ENCODE measurements at places on chromosomes 7 and 10.

GRCh38 chr10:51285601-51286000, 211.3 kb downstream of the PRKG1 start:
- no peak for DNase-seq

DNA sequence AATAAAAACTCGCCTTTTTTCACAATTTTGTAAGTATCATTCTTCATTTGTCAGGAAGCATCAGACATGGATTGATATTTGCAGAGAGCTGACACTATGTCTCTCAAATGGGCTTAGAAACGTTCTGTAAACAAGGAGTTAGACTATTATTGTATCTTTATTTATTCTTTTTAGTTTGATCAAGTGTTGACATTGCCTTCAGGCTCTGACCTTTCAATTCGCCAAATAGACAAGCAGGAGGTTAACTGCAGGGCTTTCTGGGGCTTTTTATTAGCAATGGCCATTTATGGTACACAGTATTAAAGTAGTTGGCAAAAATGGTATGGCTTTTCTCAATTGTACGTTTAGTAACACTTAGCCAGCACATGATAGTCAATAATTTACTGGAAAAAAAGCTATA, 221.7 kb downstream of the ZWINT start:
- DNase-seq = no peak

GRCh38 chr10:128579280-128579865, 453.1 kb upstream of the MKI67 start:
- no peak for DNase-seq

DNA sequence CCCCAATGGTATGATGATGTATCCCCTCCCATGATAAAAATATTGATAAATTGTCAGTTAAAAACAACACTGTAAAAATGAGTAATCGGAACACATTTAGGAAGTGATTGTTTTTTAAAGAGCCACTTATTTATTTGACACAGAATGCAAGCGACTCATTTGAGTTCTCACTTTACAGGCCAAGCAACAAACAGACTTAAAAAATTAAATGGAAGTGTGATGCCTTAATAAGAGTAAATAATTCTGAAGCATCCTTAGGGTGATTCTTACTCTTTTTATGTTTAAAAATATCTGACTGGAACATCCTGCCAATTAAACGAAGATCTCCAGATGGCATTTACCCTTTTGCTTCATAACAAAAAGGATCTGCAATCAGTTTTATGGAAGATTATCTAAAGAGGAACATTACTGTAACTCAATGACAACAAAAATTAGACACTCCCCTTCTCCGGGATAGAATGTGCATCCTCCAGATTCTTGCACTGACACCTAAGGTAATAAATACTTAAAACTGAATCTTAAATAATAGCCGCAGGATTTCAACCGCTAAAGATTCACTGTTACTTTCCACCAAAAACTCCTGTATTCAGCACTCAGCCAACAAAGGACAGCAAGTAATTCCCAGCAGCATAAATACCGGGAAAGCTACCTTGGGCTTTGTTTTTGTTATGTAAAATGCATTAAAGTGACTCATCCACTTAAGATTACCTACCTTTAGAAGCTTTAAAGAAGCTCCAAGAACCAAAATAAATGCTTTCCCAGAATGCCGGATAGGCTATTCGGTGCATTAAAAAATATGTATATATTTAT, 1.7 kb downstream of the CACNA2D1 start:
- DNase-seq = no peak

- DNase-seq = no peak
These were observed 494.3 kb downstream of the PTPRN2 start for GRCh38 chr7:158093156-158093796.

DNA sequence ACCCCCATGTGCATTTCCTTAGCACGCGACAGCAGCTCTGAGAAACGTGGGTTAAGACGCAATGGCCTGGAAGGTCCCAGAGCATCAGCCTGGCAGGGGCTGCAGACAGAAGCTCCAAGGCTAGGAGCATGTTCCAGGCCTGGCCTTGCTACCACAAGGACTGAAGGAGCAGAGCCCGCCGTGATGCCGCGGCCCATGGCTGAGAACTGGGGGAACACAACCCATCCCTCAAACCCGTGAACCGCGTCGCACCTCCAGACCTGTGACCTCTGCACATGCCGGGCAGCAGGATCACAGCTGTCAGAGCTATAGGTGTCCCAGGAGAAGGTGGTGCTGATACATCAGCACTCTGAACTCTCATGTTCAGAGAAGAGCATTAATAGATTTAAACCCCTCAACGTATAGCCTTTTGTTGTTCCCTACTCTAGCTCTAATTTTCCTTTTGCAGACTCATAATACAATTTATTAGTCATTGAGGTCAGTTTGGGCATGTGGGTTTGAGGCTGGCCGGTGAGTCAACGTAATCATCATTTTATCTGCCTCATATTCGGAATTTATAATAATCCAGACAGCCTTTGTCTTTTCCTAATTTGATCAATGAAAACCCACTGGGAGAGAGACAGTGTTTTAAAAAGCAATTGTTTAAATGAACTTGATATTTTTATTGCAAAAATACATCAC, 222.5 kb upstream of the TCERG1L start:
- no peak for DNase-seq

DNA sequence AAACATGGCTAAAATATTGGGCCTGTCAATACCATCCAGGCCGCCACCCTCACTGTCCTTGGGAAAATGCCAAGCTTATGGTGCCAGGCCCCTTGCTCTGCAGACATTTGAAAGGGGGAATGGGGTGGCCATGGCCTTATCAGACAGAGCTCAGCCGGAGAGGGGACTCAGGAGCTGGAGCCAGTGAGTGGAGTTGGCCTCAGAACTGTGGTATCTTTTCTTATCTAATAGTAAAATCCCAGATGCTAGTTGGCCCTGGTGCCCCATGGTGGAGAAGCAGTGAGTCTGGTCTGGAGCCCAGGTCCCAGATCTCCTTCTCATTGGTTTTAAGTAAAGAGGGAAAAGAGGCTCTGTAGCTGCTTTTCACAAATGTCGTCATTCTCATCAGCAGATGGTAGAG, 49.6 kb upstream of the SORCS3 start:
- DNase-seq = no peak

GRCh38 chr10:70514591-70514990, 36.0 kb downstream of the PALD1 start:
- no peak for DNase-seq

GRCh38 chr7:71721742-71722141, 589.8 kb downstream of the GALNT17 start:
- no peak for DNase-seq

DNA sequence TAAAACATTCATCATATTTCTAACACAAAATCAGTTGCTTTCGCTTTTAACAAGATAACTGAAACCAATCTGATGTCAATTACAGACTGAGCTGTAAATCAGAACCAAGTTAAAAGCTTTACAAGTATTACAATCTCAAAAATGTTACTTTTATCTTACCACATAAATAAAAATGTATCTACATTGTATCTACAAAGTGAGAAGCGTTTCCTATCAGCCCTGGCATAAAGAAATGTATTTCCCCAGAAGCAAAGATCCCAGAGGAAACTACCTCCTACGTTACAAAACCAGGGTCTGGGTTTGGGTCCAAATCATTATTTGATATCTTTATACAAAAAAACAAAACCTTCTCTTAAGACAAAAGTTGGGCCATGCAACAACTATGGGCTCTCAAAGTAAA, 2.6 kb downstream of the SMURF1 start:
- DNase-seq = no peak

DNA sequence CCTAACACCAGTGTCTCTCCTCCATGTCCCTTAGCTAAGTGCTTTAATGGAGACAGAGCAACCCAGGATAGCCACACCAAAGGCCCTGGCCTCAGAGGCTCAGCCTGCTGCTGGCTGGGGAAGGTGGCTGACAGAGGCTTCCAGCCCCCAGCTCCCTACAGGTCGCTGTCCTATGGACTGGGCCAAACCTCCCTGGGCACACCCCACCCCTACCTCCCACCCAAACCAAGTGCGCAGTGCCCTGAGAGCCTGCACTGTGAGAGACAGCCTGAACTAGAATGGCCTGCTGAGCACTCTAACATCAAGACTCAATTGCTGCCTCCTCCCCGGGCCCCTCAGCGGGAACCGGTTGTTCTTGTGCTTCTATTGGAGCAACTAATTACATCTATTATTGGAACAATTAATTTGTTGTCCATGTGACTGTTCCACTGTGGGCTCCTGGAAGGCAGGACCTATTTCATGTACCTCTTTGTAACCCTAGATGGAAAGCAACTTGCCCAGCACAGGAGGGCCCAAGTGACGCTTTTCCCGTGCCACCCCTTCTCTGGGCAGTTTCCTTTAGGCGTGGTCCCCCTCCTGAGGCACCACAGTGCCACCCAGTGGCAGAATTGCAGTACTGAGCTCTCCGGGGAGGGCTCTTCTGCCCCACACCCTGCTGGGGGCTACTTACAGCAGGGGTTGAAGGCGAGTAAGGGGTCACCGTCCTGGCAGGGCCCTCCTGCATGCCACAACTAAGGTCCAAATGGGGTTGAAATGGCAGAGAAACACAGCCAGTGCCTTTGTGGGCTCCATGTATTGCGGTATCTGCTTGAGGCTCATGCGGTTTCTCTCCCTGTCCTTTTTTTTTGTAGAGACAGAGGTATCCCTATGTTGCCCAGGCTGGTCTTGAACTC, 63.7 kb upstream of the WAPL start:
- no peak for DNase-seq

DNA sequence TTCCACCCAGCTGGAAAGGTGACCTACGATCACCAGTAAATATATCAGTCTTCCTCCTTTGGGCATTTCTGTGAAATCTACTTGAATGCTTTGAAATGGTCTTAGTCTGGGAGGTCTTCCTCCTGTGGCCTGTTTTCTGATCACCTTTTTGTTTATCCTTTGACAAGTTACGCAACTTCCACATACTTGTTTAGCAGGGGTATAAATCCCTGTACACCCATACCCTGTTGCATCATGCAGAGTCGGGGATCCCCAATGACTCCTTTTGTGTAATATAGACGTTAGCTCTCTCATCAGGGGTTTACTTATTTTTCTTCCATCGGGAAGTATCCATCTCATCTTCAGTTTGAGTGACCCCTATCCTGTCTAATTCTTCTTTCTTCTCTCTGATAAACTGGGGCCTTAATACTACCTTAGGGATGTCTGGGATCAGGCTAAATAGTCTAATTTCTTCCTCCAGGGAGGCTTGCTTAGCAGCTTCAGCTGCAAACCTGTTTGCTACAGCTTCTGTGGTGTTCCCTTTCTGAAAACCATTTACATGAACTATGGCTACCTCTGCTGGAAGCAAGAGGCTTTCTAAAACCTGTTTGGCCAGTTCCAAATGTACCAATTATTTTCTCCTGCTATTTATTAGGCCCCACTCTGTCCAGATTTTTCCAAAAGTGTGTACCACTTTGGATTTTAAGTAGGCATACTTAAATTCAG, 25.8 kb downstream of the MAPK8 start:
- no peak for DNase-seq

- no peak for DNase-seq
These were observed 176.9 kb upstream of the ZWINT start for GRCh38 chr10:56537984-56538383.

DNA sequence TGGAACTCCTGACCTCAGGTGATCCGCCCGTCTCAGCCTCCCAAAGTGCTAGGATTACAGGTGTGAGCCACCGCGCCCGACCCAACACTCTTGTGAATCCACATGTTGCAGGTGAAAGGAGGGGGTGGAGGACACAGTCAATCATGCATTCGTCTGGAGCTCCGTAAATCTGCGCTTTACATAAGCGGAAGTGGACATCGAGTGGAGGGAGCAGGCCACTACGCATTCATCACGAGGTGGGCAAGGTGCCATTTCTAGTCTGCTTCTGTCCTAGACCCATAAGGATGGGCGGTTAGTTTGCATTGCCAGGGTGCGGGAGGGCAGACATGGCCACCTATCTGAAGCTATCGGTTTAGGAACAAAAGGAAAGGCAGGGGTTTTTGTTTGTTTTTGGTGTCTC, 225.2 kb upstream of the TCERG1L start:
- no peak for DNase-seq

GRCh38 chr10:113752553-113752952, 1.1 kb downstream of the PLEKHS1 start:
- no peak for DNase-seq

- no peak for DNase-seq
These were observed 129.7 kb downstream of the ADRA2A start for GRCh38 chr10:111206521-111206920.

GRCh38 chr7:130275826-130276297, 9.2 kb downstream of the CPA2 start:
- no peak for DNase-seq

DNA sequence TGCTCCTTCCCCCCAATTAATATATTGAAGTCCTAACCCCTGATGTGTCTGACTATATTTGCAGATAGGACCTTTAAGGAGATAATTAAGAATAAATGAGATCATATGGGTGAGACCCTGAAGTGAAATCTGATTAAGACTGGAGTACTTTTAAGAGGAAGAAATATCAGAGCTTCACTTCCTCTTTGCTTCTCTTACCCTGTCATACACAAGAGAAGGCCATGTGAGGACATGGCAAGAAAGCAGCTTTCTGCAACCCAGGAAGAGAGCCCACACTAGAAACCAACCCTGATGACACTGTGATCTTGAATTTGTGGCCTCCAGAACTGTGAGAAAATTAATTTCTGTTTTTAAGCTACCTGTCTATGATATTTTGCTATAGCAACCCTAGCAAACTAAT, 44.2 kb downstream of the JMJD1C start:
- DNase-seq = no peak

GRCh38 chr7:40148671-40149070, 13.9 kb downstream of the SUGCT start:
- no peak for DNase-seq

Data from esophagus squamous epithelium (tissue), 5 donors.